ENCODE measurements at places on chromosomes 16 and 17.

DNA sequence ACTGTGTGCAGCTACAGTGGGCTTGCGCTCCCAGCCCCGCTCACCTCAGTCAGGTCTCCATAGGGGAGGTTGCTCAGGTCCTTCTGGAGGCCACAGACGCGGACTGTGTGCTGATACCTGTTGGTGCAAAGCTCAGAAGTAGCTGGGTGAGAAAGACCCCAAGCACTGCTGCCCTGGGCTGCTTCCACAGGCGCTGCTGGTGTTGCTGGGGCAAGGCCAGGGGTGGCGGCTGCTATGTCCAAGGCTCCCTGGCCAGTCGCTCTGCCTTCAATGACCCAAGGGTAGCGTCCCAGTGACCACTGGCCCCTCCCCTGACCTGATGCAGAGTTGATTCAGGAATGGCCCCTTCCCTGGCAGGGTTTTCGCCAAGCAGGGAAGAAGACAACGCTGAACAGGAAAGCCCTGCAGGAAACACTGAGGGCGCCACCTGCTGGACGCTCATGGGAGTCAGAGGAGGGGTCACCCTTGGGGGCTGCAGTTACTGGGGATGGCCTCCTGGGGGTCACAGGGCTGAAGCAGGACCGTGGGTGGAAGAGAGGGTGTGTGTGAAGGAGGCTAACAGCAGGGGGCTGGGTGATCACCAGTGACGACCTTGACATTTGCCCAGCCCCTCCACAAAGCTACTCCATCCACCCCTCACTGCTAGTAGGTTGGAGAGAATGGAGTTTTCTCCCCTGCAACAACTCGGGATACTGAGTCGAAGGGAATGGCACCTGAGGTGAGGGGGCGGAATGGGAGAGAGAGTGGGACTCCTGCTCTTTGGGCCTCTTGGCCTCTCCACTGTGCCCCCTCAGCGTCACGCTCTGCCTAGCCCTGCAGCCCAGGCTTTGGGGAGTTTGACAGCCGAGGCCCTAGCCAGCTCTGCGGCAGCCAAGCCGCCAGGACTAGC, 38.3 kb downstream of the ABCC12 start:
- DNase-seq = peak; percentile 37

- DNase-seq = no peak
Measured at GRCh38 chr17:56831369-56832095, 2.2 kb downstream of the C17orf67 start.

DNA sequence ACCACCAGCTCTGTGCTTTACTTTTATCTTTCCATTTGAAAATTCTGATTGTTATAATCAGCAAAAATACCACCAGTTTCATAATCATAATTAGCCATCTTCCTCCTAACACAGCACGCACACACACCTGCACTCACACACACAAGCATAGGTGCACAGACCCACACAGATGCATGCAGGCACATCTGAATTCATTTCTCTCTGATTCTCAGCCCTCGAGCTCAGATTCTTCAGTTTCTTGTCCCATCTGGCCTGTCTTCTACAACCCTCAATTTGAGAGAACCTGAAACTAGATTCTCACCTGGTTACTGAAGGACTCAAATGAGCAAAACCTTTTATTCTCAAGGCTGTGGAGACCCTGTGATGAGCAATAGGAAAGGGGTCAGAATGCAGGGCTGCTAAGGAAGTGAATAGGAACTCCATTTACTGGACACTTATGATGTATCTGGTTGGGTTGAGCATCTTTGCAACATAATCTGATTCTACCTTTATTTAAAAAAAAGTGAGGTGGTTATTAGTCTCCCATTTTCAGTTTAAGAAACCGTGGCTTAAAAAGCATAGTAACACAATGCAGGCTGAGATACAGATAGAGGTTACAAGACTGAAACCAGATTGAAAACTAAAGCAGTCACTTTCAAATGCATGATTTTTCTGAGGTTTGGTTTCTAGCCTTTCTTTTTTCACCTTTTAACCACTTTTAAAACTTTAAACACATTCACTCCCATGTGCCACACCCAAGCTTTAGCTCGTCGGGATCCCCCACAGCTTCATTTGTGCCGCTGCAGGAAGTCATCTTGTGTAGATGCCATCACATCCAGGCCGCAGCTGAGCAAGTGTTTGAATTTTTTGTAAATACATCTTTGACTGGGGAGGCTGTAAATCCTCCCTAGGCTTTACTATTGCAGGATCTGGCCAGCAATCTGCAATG, 9.4 kb downstream of the KRT33A start:
- no peak for DNase-seq

DNA sequence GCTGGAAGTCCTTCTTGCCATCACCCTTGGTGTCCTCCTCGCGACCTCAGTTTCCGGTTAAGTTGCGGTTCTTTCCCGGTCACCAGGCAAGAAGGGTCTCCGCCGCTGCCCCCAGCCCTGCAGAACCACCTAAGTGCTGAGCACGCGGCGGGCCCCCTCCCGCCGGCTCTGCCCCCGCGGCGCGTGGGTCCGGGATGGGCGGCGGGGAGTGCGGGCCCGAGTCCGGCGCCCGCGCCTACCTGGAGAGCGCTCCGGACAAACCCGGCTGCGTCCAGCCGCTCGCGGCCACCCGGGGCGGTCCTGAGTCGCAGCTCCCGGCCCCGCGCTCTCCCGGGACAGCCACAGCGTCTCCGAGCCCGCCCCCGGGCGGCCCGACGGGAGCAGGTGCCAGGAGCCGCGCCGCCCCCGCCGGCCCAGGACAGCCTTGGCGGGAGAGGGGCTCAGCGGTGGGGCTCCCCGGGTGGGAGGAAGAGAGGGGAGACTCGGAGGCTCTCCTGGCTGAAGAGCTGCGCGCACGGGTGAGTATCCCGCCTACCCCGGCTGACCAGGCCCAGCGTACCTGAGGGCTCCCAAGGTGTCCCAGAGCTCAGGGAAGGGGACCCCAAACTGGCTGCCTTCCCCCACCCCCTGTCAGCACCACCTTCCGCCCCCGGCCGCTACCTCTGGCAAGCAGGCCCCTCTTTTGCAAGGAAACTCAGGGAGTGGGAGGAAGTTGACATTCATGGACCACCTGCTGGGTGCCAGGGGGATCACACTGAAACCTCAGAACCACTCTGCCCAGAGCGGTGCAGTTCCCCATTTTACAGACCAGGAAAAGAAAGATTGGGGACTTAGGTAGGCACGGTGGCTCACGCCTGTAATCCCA, 22.2 kb upstream of the C17orf113 start:
- DNase-seq = no peak

DNA sequence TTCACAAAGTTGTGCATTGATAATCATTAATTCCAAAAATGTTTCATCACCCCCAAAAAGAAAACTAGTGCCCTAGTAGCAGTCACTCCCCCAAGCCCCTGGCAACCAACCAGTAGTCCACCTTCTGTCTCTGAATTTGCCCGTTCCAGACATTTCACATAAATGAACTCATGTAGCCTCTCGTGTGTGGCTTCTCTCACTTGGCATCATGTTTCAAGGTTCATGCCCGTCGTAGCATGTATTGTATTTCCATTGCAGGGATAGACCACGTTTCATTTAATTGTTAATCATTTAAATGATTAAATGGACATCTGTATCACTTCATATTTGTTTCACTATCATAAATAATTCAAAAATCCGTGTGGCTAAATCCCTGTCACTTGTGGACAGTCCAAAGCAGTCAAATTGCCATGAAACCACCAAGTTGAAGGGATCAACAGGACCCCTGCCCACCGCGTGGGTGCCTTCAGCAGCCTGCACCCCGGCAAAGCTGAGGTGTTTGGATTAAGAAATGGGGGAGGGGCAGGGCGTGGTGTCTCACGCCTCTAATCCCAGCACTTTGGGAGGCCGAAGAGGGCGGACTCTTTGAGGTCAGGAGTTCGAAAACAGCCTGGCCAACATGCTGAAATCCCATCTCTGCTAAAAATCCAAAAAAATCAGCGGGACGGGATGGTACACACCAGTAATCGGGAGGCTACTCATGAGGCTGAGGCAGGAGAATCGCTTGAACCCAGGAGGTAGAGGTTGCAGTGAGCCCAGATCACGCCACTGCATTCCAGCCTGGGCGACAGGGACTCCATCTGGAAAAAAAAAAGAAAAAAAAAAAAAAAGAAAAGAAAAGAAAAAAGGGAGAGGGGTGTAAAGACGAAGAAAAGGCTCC, 8.7 kb upstream of the FLYWCH2 start:
- no peak for DNase-seq

DNA sequence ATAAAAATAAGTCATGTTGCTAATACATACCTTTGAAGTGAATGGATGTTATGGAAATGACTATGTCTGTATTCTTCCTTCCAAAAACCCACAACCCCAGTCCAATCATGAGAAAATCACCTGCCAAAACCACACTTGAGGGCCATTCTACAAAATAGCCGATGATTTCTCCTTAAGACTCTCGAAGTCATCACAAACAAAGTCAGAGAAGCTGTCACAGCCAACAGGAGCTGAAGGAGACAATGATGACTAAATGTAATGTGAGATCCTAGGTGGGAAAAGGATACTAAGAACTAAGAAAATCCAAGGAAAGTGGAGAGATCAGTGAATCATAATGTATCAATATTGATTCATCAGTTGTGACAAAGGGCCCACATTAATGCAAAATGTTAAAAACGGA, 432.9 kb upstream of the DYNLRB2 start:
- no peak for DNase-seq

DNA sequence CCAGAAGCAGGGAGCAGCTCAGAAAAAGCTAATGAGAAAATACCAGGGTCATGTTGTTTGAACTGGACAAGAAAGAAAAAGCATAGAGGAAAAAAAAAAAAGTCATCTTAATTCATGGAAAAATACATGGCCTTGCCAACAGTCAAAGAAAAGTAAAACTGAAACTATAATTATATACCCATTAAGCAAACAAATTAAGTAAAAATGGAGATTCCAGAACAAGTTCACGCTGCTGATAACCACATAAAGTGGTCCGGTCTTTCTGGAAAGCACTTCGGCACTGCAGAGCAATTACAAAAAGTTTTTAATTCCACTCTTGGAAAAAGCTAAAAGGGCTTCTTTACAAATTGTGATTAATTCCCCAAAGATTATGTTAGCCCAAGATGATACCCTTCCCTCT, 12.4 kb upstream of the P2RX5 start:
- DNase-seq = no peak

- DNase-seq = peak; percentile 88
Measured at GRCh38 chr16:361872-362701, 8.3 kb downstream of the MRPL28 start.

DNA sequence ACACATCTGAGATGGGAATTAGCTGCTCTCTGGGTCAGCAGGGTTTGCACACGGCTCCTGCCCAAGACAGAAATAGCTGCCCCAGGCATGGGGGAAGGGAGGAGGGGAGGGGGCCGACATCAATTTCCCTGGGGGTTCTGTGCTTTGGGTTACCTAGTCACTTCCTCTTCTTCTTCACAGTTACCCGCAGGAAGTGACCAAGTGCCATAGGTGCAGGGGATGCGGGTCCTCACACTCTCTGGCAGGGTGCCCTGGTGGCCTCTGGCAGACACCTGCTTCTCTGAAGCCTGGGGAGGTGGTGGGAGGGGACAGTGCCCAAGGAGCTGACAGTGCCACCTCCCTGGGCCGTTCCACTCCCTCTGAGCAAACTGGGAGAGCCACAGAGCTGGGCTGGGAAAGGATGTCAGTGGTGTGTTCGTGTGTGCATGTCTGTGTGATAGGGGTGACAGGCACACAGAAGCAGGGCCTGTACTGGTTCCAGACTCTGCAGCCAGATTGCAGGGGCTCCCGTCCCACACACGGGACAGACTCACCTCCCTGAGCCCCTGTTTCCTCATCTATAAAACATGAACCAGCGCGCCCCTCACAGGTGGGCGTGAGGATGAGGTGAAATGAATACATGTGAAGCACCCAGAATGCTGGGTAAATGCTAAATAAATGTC, 18.2 kb downstream of the SCN4A start:
- no peak for DNase-seq

GRCh38 chr16:48182979-48183537, 27.3 kb upstream of the ABCC12 start:
- DNase-seq = no peak

- DNase-seq = no peak
Measured at GRCh38 chr17:67837965-67838364, 12.7 kb downstream of the BPTF start.

GRCh38 chr17:82449131-82449882, 1.2 kb downstream of the CYBC1 start:
- peak; percentile 62 for DNase-seq

DNA sequence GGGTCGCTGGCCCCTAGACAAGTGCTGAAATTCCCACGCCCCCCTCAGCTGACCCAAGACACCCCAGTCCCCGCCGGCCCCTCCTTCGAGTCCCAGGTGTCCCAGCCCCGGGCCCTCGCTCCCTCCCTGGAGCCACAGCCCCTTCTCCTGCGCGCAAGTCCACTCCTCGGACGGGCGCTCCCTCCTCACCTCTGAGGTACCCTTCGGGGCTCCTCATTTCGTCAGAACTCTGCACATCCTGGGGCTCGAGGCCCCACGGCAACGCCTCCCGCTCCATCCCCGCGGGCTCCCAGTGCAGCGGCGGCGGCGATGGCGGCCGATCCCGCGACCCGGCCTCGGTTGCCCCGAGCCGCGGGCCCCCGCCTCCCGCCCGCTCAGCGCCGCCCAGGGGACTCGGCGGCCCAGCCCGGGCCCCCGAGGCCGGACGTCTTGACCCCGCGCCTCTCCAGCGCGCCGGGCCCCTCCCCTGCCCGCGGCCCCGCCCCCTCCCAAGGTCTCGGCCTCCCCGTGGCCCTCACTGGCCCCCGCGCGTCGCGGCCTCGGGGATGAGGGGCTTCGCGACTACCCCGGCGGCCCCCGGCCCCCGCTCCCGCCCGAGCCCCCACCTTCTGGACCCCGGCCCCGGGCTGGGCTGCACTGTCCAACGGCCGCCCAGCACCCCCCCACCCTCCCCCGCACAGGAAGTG, at the start of gene ZNF768:
Gene ZNF768 (minus strand): TSS at position 430 of the 686 bp plus-strand sequence. CDS start 153 bp downstream, at position 277.
- peak; percentile 70 for DNase-seq

DNA sequence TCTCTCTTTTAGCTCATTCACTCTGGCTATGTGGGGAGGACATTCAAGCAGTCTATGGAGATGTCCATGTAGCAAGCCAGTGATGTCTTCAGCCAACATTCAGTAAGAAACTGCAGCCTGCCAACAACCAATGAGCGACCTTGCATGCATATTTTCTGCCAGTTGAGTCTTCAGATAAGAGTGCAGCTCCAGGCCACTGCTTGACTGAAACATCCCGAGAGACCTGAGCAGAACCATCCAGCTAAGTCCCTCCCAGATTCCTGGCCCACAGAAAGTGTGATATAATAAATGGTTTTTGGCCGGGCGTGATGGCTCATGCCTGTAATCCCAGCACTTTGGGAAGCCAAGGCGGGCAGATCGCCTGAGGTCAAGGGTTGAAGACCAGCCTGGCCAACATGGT, 10.5 kb upstream of the C17orf58 start:
- DNase-seq = peak; percentile 45

- peak; percentile 56 for DNase-seq
Measured at GRCh38 chr17:6639586-6640535, 650 bp downstream of the KIAA0753 start.

GRCh38 chr16:55494994-55495421, 13.9 kb upstream of the LPCAT2 start:
- DNase-seq = peak; percentile 82

GRCh38 chr16:52465711-52466267, 81.2 kb downstream of the TOX3 start:
- no peak for DNase-seq

GRCh38 chr17:73722165-73722564, 77.9 kb upstream of the SDK2 start:
- no peak for DNase-seq

GRCh38 chr16:1712791-1713261, 6.8 kb downstream of the MAPK8IP3 start:
- DNase-seq = peak; percentile 67

- no peak for DNase-seq
Measured at GRCh38 chr17:30000001-30000754, 58.7 kb downstream of the EFCAB5 start.
